Neural crest cell (in vitro differentiated cells): ENCODE measurements at places on chromosomes 3 and 15.

DNA sequence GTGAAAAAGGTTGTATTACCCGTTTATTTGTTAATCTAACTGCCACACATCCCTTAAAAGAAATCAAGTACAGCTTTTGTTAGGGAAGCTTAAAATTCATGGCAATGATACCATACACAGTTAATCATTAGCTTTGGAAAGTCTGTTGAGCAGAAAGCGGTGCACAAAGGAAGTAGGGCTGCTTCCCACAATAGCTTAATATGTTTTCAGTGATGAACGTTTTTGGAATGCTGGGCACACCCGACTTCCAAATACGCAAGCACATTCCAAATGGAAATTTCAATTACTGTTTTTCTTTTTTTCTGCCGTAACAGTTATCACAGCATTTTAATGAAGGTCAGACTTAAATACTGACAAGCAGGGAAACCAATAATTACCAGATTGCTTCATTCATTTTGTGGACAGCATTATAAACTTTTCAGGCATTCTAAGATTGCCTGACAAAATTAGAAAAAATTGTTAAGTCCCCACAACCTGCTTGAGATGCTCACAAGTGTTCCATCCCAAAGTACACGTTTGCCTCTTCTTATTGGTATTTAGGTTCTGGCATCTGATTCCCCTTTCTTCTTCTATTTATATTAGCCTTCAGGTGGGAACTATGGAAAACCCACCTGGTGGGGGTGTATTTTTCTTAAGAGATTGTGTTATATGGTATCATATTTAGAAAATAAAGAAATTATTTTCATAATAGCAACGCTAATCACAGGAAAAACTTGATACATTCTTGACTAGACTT is 1.1 kb upstream of the ECT2 start:
- DNase-seq = no peak

- no peak for DNase-seq
Observed at GRCh38 chr3:140832883-140833282, 108.8 kb upstream of the SLC25A36 start.

DNA sequence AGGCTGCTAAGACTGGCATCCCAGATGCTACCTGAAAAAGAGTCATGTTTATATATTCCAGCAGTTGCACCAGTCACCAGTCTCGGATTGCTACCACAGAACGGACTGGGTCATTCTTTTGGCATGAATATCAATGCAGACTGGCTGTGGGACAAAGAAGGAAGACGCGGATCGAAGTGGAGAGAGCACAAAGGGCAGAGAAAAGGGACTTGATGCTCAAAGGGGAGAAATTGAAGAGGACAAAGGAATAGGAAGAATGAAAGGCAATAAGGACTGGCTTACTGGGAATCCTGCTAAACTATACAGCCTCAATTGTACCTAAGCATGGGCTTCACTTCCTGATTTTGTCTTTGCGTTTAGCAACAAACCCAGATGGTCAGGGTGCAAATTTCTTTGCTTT is 15.3 kb upstream of the DIS3L start:
- no peak for DNase-seq

- no peak for DNase-seq
Observed at GRCh38 chr15:60745469-60746061, 266.6 kb upstream of the ICE2 start.
